ENCODE measurements at places on chromosomes 13 and 19.

GRCh38 chr19:461721-462551, 1.1 kb upstream of the SHC2 start:
- peak; percentile 15 for DNase-seq

DNA sequence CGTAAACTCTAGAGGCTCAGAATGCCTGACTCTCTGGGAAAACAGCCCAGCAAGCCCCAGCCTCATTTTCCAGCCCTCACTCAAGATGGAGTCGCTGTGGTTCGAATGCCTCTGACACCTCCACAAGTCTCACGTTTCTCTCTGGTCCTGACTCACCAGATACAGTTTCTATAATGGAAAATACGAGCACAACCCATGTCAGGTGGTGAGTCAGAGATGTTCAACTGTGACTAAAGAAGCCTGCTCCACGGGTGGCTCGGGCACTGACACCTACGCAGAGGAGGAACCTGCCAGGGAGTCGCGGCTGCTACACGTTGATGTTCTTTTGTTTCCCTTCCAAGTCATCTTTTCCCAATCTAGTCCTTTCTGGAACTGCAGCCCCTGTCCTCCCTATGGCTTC, 87.1 kb upstream of the STK24 start:
- DNase-seq: no peak

DNA sequence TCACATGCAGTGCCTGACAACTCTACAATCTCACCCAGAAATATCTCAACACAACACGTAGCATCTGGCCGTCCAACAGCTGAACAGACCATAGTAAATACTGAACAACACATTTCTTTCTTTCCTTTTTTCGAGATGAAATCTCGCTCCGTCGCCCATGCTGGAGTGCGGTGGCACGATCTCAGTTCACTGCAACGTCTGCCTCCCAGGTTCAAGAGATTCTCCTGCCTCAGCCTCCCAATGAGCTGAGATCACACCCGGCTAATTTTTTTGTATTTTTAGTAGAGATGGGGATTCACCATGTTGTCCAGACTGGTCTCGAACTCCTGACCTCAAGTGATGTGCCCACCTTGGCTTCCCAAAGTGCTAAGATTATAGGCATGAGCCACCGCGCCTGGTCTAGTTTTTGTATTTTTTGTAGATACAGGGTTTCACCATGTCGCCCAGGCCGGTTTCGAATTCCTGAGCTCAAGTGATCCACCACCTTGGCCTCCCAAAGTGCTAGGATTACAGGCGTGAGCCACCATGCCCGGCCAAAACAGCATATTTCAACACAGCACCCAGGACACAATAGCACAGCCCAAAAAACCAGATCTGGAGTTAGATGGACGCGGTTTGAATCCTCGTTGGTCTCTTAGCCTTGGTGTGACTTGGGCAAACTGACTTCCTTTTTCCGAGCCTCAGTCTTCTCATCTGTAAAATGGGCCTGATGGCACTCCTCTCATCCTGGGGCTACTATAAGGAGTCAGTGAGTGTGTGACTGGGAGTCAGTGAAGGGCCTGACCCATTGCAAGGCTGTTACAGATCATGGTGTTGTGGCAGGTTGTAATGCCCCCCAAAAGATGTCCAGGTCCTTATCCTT, 22.6 kb downstream of the CYP2A6 start:
- no peak for DNase-seq

DNA sequence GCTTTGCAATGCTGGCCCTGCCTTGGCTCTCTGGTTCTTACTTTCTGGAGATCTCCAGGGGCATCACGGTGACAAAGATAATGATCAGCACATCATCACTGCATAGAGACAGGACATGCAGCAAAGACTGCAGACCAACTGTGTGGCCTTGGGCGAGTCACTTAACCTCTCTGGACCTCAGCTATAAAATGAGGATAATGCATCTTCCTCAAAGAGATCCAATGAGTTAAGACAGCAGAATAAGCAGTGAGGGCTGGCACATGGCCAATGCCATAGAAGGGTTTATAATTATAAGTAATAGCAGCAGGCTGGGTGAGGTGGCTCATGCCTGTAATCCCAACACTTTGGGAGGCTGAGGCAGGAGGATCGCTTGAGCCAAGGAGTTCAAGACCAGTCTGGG, 2.4 kb downstream of the MAG start:
- DNase-seq: no peak

- peak; percentile 91 for DNase-seq
These were observed 2.8 kb downstream of the GIPR start for GRCh38 chr19:45670670-45671453.

- DNase-seq: no peak
These were observed 661 bp downstream of the FREM2 start for GRCh38 chr13:38687246-38688229.

DNA sequence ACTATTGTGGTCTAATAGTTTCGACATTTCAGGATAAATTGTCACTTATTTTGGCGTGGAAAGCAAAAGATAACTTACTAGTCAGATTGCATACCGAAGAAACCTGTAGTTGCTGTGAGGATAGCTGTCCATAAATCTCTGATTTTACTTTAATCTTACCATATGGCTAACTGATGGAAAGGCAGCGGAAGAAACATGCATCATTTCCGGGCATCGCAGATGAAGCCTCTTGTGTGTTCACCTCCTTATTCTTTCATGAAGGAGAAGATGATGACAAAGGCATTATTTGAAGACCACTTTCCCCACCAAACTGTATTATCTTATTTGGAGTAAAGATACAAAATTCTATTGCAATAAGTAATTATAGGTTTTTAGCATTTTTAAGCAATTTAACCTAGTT, 763.6 kb upstream of the SLITRK6 start:
- DNase-seq: no peak

GRCh38 chr19:18119013-18119716, 21.6 kb downstream of the MAST3 start:
- DNase-seq: no peak

- DNase-seq: no peak
These were observed 13.3 kb downstream of the EXOC3L2 start for GRCh38 chr19:45231891-45232290.

GRCh38 chr13:100707818-100708740, 33.5 kb upstream of the TMTC4 start:
- DNase-seq: no peak

DNA sequence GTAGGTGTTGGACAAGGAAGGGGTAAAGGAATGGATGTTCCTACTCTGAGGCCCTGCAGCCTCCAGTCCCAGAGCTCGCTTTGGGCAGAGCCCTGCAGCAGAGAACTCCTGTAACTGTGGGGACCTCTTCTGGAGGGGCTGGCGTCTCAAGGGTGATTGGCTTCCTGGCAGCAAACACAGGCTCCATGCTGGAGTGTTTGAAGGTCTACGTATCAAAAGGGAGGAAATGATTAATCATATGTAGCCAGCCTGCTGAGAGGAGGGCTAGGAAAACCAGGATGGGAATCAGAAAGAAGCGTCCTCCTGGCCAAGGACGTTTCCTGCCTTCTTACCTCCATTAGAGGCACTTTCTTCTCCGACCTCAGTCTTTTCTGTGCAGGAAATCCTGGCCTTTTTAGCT, 208.5 kb downstream of the TSHZ3 start:
- DNase-seq: no peak

DNA sequence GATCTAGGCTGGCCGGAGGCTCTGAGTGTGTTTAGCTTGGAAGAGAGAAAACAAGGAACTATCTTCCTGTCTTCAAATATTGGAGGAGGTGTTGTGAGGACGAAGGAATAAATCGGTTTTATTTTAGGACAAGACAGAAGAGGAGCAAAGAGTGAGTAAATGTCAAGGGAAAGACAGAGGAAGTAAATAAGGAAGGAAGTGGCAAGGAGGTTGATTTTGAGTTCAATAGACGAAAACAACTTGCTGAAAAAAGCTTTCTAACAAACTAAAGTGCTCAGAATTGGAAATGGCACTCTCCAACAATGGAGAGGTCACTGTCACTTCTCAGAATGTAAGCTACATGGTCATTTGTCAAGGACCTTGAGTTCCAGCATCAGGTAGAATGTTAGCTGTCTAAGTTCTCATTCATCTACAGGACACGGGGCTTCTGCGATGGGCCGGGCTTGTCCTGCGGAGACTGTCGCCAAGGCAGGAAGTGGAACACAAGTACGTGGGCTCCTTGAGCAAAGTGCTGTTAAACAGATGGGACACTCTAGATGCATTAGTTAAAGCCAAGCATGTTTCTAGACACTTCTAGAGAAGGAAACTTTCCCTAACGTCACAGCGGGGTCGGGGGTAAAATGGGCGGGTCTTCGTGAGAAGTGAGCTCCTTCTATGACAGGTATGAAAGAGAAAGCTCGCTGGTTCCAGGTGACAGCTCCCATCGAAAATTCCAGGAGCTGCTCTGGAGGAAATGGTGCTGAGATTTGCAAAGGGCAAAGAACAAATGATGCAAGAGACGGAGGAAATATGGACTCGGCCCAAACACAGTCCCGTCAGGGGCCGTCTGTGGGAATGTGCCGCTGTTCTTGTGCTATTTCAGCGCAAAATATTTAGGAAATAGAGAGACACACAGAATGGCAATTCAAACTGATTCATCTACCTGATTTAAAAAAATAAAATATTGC, 103.9 kb upstream of the UBL3 start:
- DNase-seq: no peak

GRCh38 chr13:49694446-49694845, 3.2 kb upstream of the EBPL start:
- DNase-seq: no peak

DNA sequence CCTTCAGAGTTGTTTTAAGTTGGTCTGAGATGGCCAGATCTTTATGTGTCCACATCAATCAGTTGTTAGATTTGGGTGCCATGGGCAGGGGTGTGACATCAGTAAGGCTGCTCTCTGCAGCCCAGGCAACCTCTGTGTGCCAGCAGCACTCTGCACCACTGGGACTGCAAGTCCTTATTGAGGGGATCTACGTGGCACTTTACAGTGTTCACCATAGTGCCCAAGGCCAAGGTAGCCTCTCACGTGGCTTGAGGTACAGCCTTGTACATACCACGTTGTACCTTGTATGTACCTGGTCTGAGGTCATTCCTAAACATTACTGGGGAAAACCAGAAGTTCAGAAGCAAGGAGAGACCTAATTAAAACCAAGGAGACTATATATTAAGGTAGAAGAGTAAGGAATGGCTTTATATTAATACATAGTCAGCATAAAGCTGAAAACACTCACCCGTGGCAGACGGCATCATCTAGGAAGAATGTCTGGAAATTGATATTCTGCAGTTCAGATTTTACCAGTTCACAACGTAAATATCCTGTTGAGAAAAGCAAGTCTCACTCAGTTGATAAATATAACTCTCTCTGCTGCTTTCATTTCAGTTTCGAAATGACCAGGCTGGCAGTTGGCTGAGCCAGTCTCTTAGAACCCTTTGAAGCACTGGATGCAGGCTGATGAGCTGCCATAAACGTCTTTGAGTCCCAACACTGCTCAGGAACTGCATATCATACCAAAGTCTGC, 128.8 kb downstream of the ZDHHC20 start:
- DNase-seq: no peak

DNA sequence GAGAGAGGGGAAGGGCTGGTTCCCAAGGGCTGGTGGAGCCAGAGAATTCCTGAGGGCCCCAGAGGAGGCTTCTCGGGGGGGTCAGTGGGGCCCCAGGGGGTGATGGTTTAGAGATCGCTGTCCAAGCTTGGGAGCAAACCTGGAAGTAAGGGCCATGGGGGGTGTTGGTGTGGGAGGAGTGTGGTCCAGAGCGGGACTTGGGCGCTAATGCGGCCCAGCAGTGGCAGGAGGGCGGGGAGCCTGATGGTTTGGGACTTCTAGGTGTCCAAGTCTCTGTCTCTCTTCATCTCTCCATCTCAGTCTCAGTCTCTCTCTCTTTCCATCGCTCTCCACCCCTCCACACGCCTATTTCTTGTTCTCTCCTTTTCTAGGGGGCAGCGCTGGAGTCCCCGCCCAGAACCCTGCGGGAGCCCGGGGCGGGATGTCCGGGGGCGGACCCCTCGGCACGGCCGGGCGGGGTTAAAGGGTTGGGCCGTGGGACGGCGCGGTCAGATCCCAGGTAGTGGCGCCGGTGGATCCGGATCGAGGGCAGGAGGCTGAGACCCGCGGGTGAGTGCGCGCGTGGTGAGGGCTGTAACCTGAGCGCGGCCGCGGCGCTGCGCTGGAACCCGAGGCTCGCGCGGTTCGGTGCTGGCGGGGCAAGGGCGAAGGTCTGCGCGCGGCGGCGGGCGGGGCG, at the start of gene CYP4F22:
TSS of gene CYP4F22 (plus strand) at position 491 of the 676 bp plus-strand sequence. CDS start 16,812 bp downstream, outside the sequence.
- no peak for DNase-seq

GRCh38 chr13:77362166-77362565, 35.3 kb upstream of the MYCBP2 start:
- DNase-seq: no peak

DNA sequence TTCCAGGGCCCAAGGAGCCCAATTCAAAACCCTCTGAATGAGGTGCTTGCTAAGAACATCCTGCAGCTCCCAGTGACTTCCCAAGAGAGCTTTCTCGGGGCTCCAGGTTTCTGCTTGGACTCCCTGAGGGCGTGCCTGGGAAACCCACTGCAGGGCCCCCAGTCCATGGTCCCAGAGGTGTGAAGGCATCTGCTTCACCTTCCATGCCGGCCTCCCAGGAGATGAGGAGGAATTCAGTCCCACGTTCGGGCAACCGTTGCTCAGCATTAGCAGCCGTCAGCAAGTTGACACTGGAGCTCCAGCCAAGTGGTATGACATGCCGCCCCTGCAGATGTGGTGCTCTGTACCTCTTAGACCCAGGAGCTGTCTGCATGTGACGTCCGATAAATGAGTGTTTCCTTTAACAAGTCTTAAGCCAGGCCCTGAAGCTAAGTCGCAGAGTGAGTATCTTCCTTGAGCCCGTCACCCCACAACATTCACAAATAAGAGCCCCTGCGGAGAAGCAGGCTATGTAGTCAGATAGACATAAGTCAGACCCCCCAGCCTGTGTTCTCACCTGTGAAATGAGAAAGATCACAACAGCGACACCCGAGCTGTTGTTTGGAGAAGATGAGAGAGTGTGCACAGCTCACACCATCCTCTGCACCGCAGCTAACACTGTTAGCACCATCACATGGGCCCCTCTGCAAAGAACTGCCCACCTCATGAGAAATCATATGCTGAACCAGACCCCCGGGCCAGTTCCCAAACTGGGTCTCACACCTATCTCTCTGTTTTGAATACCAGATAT, 150.3 kb downstream of the KATNAL1 start:
- no peak for DNase-seq

DNA sequence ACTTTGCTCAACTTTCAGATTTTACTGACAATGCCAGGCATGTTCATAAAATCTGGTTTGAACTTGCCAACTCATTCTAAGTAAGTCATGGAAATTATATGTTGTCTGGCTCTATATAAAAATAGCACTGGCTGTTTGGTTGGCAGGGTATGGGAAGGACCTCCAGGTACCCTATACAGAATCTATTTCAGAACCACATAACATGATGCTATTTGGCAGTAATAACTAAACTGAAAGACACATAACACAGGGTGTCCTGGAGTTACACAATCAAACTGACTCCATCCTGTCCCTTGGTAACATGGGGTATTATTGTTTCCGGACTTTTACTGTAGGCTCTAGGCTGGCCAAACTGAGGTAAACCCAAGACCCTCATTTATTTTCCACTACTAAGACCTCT, 248.8 kb downstream of the RGCC start:
- DNase-seq: no peak

DNA sequence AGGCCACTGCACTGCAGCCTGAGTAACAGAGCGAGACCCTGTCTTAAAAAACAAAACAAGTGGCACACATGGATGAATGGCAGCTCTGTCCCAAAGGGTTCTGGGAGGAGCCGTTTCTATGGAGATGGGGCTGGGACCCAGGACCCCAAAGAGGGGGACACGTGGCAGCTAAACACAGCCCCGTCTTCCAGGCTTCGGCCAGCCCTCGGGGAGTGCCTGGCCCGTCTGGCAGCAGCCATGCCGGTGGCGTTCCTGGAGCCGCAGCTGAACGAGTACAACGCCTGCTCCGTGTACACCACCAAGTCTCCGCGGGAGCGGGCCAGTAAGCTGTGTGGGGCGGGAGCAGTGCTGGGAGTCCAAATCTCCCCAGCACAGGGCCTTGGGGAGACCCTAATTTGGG, 82.4 kb downstream of the RYR1 start:
- no peak for DNase-seq

All from erythroblast (primary cell).